ENCODE measurements at places on chromosomes 7 and 10.

DNA sequence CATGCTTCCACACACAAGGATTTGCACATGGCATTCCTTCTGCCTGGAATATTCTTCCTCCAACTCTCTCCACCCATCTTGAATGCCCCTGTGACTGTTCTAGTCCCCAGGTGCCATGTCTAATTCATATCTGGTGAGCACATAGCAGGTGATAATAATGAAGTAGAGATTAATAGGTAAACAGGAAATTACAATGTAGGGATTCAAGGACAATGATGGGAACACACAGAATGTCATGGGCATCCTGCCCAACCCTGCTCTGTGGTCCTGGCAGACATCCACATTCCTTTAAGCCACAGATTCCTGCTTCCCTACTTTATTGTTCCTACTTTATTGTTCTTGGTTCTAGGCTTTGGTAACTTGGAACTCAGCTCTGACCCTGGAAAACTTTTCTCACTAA lies 115.8 kb downstream of the THSD7A start:
- no peak for DNase-seq

- no peak for DNase-seq
These were observed 76.2 kb downstream of the PLCE1 start for GRCh38 chr10:94069884-94070283.

GRCh38 chr10:78543749-78544362 lies 510.2 kb downstream of the RPS24 start:
- DNase-seq: no peak

GRCh38 chr7:102277901-102278300 lies 8.8 kb upstream of the SH2B2 start:
- DNase-seq: no peak

GRCh38 chr7:115971506-115971905 lies 59.1 kb downstream of the TFEC start:
- DNase-seq: no peak

DNA sequence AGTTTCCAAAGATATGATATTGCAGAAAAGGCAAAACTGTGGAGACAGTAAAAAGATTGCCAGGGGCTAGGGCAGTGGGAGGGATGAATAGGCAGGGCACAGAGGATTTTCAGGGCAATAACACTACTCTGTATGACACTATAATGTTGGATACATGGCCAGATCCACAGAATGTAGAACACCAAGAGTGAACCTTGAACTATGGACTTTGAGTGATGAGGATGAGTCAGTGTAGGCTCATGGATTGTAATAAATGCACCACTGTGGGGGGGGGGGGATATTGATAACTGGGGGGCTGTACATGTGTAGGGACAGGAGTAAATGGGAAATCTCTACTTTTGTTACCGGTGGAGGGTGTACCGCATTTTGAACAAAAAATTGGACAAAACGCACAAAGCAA lies 77.4 kb downstream of the ALOX5 start:
- no peak for DNase-seq

DNA sequence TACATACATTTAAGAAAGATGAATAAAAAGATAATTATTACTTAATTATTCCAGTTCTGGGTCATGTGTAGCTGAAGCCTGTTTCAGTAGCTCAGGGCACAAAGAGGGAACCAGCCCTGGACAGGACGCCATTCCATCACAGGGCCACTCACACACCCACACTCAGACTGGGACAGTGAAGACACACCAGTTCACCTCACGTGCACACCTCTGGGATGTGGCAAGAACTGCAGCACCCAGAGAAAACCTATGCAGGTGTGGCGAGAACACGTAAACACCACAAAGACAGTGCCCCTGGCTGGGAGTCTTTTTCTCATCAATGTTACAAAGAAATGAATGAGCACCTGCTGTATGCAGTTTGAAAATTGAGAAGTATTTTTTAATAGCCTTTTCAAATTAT lies 1.6 kb upstream of the IDI1 start:
- peak; percentile 62 for DNase-seq

DNA sequence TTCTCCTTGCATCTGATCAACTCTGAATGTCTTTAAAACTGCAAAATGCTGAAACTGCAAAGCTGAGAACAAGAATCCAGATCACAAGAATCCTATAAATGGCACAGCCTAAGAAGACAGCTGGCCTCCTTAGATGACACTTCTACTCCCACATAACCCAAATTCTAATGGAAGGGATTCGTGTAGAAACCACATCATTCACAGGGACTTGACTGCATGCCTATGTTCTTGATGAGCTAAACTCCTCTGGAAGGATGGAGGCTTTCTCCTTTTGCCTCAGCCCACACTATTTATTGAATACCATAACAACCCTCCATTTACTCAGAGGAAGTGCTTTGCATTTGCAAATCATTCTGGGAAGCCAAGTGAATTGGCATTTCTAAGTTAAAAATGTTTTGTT lies 252.5 kb upstream of the VWC2 start:
- DNase-seq: no peak

DNA sequence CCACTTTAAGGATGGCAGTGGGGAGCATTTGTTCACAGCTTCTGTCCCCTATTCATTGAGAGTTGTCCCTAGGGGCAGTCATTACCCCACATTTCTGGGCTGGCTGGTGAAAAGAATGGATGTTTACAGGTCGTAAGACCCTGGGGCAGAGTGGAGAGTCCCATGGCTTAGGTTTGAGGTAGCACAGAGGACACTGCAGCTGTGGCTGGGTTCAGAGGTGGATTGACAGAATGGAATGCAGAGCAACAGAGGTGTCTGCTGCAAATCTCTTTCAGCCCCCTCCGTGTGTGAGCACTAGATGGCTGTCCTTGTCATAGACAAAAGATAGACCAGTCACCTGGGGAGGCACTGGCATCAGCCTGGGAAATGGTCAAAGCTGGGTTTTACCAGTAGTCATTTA lies 141.9 kb downstream of the CACNB2 start:
- DNase-seq: no peak

DNA sequence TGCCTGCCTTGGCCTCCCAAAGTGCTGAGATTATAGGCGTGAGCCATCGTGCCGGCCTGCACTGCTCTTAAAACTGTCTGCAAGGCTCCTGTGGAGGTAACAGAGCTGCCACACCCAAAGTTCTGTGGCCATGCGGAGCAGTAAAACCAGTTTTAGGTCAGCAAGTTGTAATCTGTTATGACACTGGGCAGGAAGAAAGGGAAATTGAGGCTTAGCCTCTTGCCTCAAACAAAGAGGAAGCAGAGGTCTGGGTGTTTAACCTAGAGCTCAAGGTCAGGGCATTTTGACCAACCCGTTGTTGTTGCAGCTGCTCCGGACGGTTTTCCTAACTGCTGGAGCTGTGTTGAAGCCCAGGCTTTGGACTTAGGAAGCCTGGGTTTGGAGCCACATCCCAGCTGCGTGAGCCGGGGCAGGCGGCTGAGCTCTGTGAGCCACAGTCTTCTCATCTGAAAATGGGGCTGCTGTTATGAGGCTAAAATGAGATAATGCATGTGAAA lies 7.4 kb upstream of the RRP12 start:
- no peak for DNase-seq

- no peak for DNase-seq
These were observed 102.2 kb upstream of the GPR26 start for GRCh38 chr10:123563994-123564393.

- no peak for DNase-seq
These were observed 105.7 kb downstream of the ST8SIA6 start for GRCh38 chr10:17348501-17349349.

- DNase-seq: peak; percentile 23
These were observed at the start of gene PON2 for GRCh38 chr7:95434557-95435421. TSS of gene PON2 (minus strand) at chr7:95435028. CDS start at chr7:95434951, 77 bp downstream.

DNA sequence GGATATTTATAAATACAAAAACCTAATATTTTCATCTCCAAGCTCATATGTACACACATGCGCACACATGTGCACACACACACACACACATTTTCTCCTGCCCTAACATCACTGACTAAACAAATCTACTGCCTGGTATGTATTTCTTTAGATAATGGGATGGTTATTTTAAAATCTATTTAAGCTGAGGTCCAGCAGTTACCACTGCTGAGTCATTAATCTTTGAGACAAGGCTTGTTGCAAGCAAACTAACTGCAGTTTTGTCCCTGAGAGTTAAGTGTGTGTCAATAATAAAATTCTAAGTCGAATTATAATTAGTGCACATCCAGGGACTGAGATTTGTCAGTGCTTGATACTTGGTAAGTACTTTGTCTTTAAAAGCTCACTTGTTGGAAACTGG lies 135.1 kb downstream of the VPS50 start:
- DNase-seq: no peak

DNA sequence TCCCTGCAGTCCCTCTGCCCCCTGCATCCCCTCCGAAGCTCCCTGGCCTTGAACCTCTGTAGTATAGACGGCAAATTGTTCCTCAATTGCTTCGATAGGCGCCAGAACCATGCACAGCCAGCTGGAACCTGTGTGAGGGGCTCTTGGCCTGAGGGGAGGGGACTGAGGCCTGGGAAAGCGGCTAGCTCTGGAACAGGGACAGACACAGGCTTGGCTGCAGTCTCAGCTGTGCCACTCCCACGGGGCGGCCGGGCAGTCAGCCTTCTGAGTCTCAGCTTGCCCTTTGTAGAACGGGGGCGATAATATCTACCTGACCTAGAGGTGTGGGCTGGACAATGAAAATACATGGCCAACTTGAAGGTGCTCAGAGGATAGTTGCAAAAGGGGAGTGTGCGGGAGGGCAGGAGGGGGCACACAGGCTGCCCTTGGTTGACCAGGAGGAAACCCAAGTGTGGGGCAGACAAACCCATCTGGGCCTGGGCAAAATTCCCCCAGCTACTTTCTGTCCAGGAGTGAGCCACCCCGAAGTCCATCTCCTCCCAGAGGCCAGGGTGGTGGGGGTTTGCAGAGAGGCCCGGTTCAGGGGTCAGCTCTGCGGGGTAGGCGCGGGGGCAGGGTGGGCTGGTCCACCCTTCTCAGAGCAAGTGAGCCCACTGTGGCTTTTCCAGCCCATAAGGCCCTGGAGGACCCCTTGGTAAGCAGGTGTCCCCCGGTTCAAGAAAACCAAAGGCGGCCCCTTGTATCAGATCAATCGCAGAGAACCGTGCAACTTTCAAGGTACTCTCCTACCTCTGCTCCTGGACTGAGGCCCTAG lies 4.6 kb downstream of the CRYGN start:
- no peak for DNase-seq

DNA sequence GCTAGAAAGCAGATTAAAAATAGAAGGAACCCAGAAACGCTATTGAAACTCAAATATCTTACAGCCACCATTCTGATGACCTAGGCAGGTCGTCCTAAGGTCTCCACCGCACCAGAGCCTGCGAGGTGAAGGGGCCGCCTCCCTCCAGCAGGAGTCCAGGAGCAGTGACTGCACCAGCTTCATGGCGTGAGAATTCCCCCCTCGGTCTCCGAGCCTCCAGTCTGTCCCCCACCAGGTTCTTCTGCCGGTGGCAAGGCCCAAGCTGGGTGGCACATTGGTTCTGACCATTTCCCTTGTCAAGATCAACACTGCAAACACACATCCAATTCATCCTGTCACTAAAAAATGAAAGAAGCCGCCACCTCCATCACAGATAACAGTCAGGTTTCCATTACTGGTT lies 98.7 kb downstream of the DIP2C start:
- DNase-seq: no peak

DNA sequence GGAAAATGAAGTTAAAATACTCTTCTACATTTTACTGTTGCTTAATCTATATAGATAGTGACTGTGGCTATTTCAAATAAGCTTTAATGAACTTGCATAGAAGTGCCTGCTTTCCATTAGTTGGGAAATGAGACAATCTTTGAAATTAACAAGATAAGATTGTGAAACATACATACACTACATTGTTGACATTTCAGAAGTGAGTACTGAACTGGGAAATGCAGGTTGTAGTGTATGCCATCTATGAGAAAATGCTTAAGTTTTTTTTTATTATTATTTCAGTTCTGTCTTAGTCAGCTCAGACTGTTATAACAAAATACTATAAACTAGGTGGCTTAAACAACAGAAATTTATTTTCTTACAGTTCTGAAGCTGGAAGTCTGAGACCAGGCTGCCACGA lies 49.6 kb upstream of the CSTF2T start:
- no peak for DNase-seq

- DNase-seq: no peak
These were observed 4.2 kb upstream of the PRAP1 start for GRCh38 chr10:133342942-133343341.

DNA sequence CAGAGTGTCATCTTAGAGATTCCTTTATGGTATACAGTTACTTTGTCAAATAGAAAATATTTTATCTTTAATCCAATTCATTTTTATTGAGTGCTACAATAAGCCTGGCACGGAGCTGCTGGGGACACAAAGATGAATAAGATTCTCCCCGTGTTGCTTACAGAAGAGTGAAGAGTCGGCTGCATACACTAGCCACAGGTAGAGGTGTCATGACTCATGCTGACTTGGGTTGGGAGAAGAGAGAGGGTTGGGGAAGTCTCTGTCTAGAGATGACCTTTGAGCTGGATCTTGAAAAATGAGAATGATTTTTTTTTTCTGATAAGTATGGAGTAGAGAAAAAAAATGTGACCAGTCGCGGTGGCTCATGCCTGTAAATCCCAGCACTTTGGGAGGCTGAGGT lies 289.9 kb upstream of the CELF2 start:
- no peak for DNase-seq

GRCh38 chr7:97357459-97357858 lies 240.0 kb downstream of the SDHAF3 start:
- DNase-seq: no peak

DNA sequence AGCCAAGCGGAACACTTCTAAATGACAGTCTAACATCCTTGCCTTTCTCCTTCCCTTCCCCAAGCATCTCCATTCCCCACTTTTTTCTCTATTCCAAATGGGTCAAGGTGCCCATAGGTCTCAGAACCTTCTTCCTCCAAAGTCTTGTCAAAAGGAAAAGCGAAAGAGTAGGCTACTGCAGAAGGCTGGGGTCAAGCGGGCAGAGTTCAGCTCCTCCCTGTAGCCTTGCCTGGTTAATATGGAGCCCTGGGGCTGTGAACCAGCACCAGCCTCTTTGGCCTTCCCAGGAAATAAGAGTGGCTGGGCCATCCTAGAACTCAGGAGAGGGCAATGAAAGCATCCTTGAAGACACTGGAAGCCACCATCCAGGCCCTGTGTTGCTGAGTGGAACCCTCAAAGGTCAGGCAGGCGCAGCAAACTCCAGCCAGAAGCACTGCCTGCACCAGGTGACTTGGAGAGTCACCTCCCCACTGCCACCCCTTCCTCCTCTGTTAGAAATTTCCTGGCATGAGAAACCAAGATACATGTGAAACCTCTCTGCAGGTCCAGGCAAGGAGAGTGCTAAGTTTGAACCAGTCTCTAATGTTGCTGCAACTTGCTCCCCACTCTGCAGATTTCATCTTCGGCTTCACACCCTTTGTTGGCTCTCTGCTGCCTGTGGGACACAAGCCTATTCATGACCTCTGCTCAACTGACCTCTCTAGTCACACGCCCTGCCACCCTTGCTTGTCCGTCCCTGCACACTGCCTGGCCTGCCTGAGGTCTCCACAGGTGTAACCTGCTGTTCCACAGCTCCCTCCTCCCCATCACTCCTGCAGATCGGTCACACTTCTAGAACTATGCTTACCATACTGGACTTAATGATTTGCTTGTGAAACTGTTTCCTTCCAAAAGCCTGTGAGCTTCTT lies 74.9 kb downstream of the SH3PXD2A start:
- no peak for DNase-seq

All from central memory CD4-positive, alpha-beta T cell (primary cell).